Cardiac septum (tissue), 1 donor: ENCODE measurements at places on chromosomes 2 and 18. TPM values are rescaled to one million over a fixed set of nuclear protein-coding genes. Genes with fewer than 3 reads are reported as not detected.

GBX2 gene
- not detected for total RNA-seq

CCDC68 gene
- total RNA-seq = 4.1 TPM

STARD7 gene
- total RNA-seq = 142 TPM

TET3 gene
- 3.7 TPM for total RNA-seq

ANKRD30B gene
- not detected for total RNA-seq

LRRTM1 gene
- 0.32 TPM for total RNA-seq

DNA sequence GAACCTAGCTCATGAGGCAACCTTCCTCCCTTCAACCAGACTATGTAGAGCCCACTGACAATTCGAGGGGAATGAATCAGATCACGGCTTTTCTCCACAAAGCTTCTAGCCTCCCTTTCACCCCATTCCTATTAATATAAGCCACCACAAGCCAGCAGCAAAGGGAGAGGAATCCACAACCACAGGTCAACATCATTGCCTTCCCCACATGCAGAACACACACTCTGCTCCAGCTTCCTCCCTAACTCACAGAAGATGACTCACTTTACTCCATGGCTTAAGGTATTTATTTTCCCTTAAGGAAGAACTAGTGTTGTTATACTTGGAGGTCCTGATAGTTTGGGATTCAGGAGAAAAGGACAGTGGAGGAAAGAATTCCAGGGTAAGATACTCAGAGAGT is 272.2 kb downstream of the C1D start:
- no peak for DNase-seq

- DNase-seq = no peak
Measured at GRCh38 chr2:133849341-133849740, 281.1 kb upstream of the NCKAP5 start.

DNA sequence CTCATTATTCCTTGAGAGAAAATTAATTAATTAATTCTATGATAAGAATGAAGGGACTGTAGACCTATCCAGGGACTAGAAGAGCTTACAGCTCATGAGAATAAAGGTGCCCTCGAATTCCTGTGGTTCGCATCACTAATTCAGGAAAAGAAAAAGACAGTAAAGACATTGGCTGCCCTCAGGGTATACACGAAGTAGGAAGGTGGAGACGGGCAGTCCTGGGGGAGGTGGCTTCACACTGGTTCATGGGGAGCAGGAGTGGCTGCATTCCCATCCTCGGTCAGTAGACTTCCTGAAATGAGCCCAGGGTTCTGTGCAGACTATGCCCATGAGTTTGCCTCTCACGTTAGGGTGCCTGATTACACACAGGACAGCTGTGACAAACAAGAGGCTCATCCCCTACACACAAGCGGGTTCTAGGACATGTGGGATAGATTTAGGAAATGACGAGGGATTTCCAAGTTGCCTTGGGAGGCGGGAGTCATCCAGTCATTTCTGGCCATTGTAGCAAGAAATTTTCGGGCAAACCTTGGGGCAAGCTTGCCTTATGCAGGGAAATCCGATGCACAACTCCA is 282.2 kb downstream of the CYP26B1 start:
- DNase-seq = no peak

- peak; percentile 78 for DNase-seq
Measured at GRCh38 chr2:186590350-186590758, 498 bp downstream of the ITGAV start.
